Activated gamma-delta T cell (primary cell): ENCODE measurements at places on chromosomes 1 and 21.

GRCh38 chr1:110726755-110727154 lies 52.0 kb upstream of the KCNA3 start:
- no peak for DNase-seq

DNA sequence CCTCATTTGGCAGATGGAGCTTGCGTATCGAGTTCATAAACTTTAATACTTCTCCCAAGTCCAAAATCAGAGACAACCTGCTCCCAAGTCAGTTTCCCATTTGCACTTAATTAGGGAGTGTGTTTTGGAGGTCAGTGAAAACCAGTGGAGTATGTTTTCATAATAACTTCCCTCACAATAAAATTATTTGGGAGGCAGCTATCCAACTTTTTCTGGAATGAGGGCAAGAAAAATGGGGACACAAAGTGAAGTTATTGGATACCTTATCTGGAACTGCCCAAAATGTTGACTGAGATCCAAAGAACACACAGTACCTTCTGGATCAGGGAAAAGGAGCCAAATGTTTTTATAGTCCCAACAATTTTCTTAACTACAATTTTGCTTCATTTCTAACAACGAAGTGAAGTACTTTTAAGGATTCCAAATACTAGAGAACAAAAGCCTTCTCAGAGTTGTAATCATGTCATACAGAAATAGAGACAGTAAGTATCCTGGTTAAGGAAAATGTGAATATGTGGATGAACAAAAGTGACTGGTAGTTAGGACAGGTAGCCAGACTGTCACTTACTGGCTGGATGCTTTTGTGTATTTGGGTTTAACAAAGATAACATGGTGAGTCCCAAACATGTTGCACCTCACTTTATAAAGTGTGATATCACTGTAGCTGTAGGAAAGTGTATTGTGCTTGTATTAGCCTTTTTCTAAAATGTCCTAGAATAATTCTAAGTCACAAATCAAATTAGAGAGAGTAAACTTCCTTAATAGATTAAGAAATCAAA lies 325.0 kb downstream of the HLX start:
- DNase-seq: no peak

GRCh38 chr1:101440485-101440884 lies 203.7 kb downstream of the S1PR1 start:
- DNase-seq: no peak

DNA sequence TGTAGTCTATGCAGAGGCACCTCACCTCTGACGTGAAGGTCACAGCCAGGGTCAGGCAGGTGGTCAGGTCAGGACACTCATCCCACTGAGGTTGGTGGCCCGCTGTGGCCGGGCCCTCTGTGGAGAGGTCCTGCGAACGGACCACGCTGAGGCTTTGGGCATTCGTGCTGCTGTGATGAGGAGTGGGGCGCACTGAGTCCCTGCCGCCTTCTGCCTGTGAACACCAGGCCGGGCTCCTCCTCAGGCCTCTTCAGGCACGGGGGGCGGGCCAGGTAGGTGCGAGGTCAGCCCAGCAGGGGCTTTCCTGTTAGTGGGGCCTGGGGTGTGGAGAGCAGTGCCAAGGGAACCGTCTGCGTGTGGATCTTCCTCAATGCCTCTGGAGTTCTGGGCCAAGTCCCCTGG lies 39.0 kb downstream of the COQ8A start:
- DNase-seq: no peak

DNA sequence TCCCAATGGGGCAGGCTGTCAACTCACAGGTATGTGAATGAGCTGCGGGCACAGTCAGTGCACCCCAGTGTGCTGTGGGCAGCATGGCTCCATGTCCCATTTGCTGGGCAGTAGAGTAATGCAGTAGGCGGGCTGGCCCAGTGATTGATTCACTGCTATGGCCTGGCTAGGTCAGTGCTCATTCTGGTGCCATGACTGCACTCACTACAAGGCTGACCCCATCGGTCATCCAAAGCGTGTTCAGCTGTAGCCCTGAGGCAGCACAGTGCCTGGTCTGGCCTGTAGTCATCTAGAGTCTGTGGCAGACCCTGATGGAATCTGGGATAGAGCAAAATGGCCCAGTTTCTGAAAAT lies 7.4 kb downstream of the HYI start:
- DNase-seq: no peak

- DNase-seq: no peak
These were observed 711.2 kb downstream of the MRPL39 start for GRCh38 chr21:24895885-24896734.

DNA sequence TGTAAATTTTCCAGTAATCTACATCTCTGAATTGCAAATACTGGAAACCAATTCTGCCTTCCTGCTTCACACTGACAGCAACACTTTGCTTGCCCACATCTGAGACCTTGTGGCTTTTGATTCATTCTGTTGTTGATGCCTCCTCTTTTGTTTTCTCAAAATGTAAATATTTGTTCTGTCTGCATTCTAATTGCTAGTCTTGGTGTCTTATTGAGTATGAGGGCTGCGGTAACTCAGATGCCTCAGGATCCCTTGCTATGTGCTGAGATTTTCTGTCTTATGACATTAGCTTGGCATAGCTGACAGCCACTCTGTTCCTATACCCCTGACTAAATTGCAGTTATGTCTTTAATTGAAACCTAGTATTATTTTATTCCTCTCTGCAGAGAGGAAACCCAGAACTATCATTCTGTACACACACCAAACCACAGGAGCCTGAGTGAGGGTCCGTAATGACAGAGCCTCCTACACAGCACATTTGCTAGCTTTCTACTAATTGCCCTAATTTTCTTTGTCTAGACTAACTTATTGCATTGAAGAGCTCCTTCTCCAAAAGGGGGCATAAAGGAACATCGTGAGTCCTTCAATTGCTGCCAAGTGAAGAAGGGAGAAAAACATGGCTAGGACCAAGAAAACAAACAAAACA lies 72.1 kb downstream of the GREM2 start:
- DNase-seq: no peak

DNA sequence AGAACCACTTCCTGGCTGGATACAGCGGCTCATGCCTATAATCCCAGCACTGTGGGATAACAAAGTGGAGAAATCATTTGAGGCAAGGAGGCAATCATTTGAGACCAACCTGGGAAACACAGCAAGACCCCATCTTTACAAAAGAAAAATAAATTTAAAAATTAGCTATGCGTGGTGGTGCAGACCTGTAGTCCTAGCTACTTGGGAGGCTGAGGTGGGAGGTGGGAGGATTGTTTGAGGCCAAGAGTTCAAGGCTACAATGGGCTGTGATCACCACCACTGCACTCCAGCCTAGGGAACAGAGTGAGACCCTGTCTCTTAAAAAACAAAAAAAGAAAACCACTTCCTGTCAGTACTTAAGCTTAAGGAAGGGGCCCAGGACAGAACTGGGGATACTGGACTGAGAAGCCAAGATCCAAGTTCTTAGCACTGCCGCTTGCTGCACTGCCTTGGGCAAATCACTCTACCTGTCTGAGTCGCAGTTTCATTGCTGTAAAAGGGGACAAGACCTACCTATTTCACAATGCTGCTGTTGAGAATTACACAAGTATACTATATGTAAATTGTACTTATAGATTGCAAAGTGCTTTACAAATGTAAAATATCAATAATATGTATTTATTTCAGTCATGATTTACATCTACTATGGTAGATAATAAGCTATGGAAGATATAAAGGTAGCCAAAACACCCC lies 154.9 kb downstream of the RERE start:
- no peak for DNase-seq

GRCh38 chr1:42745851-42746250 lies 5.8 kb upstream of the CLDN19 start:
- no peak for DNase-seq

- DNase-seq: no peak
These were observed 10.3 kb downstream of the CPLANE2 start for GRCh38 chr1:16226490-16227179.

GRCh38 chr21:25985990-25986389 lies 184.6 kb downstream of the APP start:
- no peak for DNase-seq

- DNase-seq: no peak
These were observed 57.9 kb downstream of the FHAD1 start for GRCh38 chr1:15304708-15305467.

DNA sequence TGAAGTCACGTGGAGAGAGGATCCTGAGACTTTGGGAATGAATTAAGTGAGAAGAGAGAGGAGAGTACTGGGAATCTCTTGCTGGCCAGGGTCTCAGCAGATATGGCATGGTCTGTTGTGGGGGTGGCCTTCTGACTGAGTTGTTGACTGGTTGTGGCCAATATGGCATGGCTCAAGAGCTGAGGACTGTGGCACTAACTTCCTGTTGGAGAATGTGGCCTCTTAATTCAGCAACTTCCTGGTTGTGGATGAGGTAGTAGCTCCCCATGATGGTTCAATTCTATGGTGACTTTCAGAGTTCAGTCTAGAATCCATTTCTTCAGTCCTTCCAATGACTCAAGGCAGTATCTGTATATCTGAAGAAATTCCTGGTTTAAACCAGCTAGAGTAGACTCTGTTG lies 44.7 kb upstream of the PAXBP1 start:
- no peak for DNase-seq

- no peak for DNase-seq
These were observed 178.0 kb downstream of the HHAT start for GRCh38 chr1:210506689-210507088.

DNA sequence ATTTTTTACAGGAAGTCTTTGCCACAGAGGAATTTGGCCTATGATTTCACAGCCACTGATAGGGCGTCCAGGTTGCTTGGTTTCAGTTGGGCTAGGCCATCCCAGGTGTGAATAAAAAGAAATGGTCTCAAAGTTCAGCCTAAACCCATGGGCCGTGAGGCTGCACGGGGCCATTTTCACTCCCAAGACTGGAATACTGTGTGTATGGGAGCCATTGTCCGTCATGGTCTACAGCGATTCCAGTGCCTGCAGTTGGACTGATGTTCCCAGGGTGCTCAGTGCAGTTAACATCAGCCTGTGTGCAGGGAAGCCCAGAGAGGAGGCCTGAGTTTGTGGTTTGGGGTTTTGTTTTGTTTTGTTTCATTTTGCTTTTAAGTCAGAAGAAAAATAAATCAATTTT lies 133.2 kb downstream of the ADSS2 start:
- no peak for DNase-seq

GRCh38 chr1:197319631-197320030 lies 51.6 kb downstream of the CRB1 start:
- DNase-seq: no peak

DNA sequence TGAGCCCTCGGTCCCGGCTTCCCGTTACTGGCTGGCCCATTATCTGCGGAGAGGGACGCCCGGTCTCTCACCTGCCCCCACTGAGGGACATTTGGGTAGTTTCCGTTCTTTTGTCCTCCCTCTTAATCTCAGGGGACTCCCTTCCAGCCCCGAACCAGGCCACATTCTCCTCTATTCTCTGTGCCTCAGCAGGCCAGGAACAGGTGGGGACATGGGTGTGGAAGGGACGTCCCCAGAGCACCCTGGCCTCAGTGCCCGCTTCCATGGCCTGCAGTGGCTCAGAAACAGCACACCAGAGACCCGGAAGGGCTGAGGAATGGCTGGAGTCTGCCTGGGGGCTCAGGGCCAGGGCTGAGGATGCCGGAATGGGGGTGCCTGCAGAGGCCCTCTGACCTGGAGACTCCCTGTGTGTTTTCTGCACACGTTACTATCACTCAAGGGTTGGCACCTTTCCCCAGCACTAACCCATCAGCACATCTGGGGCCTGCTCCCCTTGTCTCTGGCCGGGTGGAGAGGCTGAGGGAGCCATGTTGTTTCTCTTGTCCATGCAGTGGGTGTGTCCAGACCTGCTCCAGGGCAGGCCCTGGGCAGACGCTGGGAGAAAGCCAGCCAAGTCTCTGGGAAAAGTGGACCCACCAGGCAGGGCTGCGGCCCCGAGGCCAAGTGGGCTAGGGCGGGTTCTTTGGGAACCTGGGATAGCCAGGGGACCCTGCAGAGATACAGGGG lies 10.0 kb upstream of the DNMT3L start:
- DNase-seq: no peak

DNA sequence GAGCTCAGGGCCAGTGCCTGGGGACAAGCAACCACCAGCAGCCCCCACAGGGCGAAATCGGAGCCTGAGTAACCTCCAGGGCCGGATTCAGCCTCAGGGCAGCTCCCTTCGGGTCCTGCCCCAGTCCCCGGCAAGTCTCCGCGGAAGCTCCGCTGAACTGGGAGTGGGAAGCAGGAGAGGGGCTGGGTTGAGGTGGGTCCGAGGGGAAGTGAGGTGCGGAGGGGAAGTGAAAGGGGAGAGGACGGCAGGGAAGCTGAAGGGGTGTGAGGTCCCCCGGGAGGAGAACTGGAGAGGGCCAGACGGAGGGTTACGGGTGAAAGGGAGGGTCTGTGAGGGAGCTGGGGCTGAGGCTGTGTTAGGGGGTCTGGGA lies 560 bp downstream of the PADI2 start:
- DNase-seq: no peak

DNA sequence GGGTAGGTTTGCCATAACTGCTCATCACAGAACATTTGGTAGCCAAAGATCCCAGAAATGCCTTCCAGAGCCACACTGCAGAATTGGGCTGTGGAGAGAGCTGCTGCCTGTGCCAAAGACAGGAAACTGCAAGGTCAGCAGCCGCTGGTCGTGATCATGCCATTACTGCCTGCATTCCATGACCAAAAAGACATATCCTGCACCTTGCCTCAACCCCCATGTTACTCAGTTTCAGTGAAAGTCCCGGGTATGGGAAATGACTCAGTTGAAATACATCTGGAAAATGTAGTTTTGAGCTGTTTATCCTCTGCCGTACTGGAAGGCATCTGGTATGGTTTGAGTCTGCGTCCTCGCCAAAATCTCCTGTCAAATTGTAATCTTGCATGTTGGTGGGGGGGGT lies 161.7 kb downstream of the FCRL5 start:
- DNase-seq: no peak

- DNase-seq: no peak
These were observed 2.5 kb downstream of the SLC1A7 start for GRCh38 chr1:53139951-53140361.

- no peak for DNase-seq
These were observed 61.1 kb downstream of the TOMM20 start for GRCh38 chr1:235067396-235068157.

GRCh38 chr1:173555651-173556305 lies 47.1 kb downstream of the SLC9C2 start:
- no peak for DNase-seq

DNA sequence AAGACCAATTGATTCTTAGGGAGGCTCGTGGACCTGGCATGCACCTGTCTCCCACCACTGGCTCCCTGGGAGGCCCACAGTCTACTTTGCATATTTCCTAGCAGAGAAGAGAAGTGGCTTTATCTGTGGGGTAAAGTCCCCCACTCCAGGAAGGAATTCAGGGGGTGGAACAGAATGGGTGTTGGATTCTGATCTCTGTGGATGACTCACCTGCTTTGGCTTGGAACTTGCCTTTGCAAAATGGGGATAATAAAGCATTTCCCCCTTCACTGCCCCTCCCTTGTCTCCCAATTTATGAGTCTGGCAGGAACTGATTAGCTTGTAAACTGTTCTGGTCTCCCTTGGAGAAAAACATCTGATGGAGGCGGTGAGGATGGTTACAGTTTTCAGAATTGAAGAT lies 21.2 kb upstream of the OTUD3 start:
- DNase-seq: no peak

GRCh38 chr1:64875606-64876005 lies 90.7 kb downstream of the JAK1 start:
- no peak for DNase-seq

- no peak for DNase-seq
These were observed 8.6 kb upstream of the ADGRB2 start for GRCh38 chr1:31772669-31773248.

- DNase-seq: no peak
These were observed 43.7 kb upstream of the ADAMTS1 start for GRCh38 chr21:26888931-26889330.

GRCh38 chr1:65407877-65408276 lies 12.6 kb upstream of the LEPR start:
- no peak for DNase-seq

- no peak for DNase-seq
These were observed 12.5 kb downstream of the CDC7 start for GRCh38 chr1:91513160-91513559.
